Calu3 (cell line): ENCODE measurements at places on chromosomes 1 and 21. TPM values are rescaled to one million over a fixed set of nuclear protein-coding genes. Genes with fewer than 3 reads are reported as not detected.

HAPLN2 gene
- 0.27 TPM in 1 of 2 replicates, not detected in the other for total RNA-seq

MIXL1 gene
- total RNA-seq = not detected in 2 replicates

SH3D21 gene
- total RNA-seq = 12.1 and 13.2 TPM in 2 replicates

RNF186 gene
- not detected in 2 replicates for total RNA-seq

GRCh38 chr21:41678924-41679318 lies 87.9 kb downstream of the RIPK4 start:
- H3K27ac ChIP-seq = peak overlapping the region; percentile 85
- peak overlapping the region; percentile 50 for H3K4me3 ChIP-seq
- no peaks in the 10 kb centered on the region for H3K27me3 ChIP-seq
- peaks cover 54% of the 10 kb centered on the region for H3K4me1 ChIP-seq

- no peak for DNase-seq
- no peaks in the 10 kb centered on the region for H3K4me1 ChIP-seq
- no peak overlapping the region for H3K27ac ChIP-seq
- H3K27me3 ChIP-seq = no peaks in the 10 kb centered on the region
- no peaks in the 10 kb centered on the region for H3K36me3 ChIP-seq
These were observed 51.1 kb downstream of the LRRC38 start for GRCh38 chr1:13462682-13463081.

DNA sequence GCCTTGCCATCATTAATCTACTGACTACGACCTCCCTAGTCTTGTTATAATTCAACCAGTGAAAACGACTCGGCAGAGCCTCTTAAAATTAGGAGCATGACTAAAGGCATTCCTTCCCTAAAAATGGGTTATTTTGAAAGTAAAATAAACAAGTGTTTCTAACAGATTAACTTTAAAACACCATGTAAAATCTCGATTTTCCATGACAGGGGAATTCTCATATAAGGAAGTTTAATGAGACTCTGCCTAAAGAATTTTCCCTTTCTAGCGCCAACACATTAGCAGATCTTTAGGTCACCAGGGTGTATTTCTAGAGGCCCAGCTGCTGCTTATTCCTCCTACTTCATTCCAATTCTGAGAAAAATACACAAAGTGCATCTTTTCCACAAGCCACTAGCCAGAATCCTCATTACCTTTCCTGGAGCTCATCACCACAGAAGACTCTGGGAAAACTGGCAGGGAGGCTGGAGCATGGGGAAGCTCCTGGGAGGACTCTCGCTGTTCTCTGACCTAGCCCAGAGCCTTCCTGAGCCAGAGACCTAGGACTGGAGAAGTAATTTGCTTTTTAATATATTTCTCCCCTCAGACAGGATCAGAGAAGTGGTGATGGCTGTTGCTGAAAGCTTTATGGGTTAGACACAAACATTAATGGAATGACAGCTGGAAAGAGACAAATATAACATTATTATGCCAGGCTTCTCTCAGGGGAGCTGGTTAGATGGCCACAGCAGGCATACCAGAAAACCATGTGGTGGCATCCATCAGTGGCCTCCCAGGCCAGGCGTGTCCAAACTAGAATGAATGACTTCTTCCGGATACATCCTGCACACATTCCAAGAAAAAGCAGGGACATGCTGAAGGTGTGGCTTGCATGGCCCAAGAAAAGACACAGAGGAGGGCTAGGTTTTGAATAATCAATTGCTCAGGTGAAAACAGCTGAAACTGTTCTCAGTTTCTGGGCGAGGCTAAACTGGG lies 63.6 kb upstream of the CTTNBP2NL start:
- DNase-seq = no peak
- H3K27me3 ChIP-seq = peaks cover 92% of the 10 kb centered on the region
- H3K4me1 ChIP-seq = no peaks in the 10 kb centered on the region
- H3K27ac ChIP-seq = no peak overlapping the region
- H3K36me3 ChIP-seq = no peaks in the 10 kb centered on the region

- H3K27me3 ChIP-seq = no peaks in the 10 kb centered on the region
- H3K4me3 ChIP-seq = no peak overlapping the region
- H3K27ac ChIP-seq = no peak overlapping the region
- DNase-seq = no peak
- no peaks in the 10 kb centered on the region for H3K4me1 ChIP-seq
These were observed 80.0 kb upstream of the HP1BP3 start for GRCh38 chr1:20867062-20867461.

DNA sequence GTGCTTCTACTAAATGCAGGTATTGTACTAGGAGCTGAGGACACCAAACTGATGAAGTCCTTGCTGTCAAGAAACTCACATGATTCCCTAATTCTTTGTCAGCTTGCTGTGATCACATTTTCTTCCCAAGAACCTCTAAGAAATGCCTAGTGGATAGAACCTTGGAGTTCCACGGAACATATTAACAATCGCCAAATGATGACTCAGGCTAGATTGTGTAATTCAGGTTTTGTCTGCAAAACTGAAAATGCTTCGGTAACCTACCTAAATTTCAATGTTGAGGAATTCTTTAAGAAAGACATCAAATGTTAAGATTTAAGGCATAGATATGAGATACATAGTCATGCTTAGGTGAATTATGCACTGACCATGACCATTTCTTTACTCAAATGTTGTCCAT lies 1.7 kb upstream of the GADD45A start:
- peaks cover 50% of the 10 kb centered on the region for H3K36me3 ChIP-seq
- peaks cover 32% of the 10 kb centered on the region for H3K4me1 ChIP-seq
- no peak for DNase-seq
- no peaks in the 10 kb centered on the region for H3K27me3 ChIP-seq

DNA sequence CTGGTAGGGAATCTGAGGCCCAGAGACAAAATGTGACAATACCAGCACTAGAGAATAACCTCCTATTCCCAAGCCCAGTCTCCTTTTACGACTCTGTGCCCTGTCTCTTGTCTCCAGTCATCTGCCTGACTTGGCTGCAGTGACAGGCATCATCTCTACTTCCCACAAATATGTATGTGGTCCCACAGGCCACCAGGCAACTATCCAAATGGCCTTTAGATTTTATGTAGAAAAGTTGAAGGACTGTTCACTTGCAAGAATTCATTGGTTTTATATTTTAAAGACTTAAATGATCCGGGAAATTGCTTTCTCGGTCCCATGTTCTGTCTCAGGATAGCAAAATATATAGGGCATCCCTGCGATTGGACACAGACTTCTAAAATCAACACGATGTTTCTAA lies 11.6 kb downstream of the KRTAP24-1 start:
- H3K4me1 ChIP-seq = no peaks in the 10 kb centered on the region
- no peaks in the 10 kb centered on the region for H3K27me3 ChIP-seq
- no peak overlapping the region for H3K27ac ChIP-seq
- no peak overlapping the region for H3K4me3 ChIP-seq
